Stimulated activated CD8-positive, alpha-beta memory T cell treated with anti-CD3 and anti-CD28 coated beads, Interleukin-15, amount 100 ng/mL, for 1 hour (primary cell): ENCODE measurements at places on chromosomes 13 and 19.

GRCh38 chr19:47210689-47211316 lies 20.2 kb downstream of the BBC3 start:
- peak; percentile 68 for DNase-seq

DNA sequence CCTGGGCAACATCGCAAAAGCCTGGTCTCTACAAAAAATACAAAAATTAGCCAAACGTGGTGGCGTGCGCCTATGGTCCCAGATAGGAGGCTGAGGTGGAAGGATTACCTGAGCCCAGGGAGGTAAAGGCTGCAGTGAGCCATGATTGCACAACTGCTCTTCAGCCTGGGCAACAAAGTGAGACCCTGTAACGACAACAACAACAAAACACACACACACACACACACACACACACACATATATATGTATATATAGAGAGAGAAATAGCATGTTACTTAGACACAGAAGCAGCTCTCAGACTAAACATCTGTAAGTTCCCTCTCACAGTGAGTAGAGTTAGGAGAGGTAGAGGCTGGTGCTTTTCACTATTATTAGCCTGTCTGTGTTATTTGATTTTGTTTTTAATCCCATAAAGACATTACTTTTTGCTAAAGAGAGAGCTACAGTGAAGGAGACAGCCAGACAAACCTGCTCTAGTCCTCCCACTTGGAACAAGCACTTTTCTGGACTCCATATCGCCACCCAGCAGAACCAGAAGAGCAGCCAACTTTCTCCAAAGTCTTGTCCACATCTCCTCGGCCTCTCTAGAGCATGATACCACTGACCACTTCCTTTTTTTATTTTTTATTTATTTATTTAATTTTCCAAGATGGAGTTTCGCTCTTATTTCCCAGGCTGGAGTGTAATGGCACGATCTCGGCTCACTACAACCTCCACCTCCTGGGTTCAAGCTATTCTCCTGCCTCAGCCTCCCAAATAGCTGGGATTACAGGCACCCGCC lies 2.8 kb upstream of the LIN7B start:
- no peak for DNase-seq

GRCh38 chr19:6580313-6580712 lies 10.6 kb downstream of the CD70 start:
- DNase-seq, result no peak

- DNase-seq, result peak; percentile 40
Measured at GRCh38 chr19:41595258-41595889, 19.4 kb downstream of the CEACAM21 start.

DNA sequence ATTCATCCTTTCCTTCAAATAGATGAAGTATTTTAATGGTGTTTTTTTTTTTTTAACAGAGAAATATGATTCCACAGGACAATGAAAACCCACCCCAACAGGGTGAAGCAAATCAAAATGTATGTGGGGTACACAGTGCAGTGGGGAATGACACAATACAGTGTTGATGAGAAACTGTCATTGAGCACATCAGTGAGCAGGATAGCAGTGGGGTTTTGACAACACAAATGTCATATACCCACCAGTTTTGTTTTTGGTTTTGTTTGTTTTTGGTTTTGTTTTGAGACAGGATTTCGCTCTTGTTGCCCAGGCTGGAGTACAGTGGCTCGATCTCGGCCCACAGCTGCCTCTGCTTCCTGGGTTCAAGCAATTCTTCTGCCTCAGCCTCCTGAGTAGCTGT lies 29.2 kb downstream of the ZNF844 start:
- DNase-seq, result no peak

DNA sequence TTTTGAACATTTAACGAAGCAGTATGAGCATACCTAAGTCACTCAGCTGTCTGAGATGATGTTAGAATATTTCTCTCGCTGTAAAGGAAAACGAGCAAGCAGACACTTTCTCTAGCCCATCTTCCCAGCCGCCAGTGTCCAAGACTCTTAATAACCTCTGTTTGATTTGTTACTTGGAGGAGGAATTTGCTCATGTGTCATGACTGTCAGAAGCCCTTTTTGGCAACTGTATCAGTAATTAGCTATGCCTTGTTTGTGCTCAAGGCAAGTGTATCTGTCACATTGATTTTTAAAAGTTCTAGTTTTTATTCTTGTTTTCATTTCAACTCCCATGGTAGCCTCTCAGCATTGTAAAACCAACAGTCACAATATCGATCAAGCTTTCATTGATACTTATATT lies 828.4 kb upstream of the SLC10A2 start:
- no peak for DNase-seq
